ENCODE measurements at places on chromosomes 6 and 20. TPM values are rescaled to one million over a fixed set of nuclear protein-coding genes. Genes with fewer than 3 reads are reported as not detected.

- DNase-seq, result no peak
These were observed 2.1 kb downstream of the SGK2 start for GRCh38 chr20:43560974-43561373.

GRCh38 chr6:31049518-31049917, 39.2 kb downstream of the MUC22 start:
- no peak for DNase-seq

GRCh38 chr20:20463933-20464374, 96.0 kb downstream of the INSM1 start:
- DNase-seq, result no peak

DNA sequence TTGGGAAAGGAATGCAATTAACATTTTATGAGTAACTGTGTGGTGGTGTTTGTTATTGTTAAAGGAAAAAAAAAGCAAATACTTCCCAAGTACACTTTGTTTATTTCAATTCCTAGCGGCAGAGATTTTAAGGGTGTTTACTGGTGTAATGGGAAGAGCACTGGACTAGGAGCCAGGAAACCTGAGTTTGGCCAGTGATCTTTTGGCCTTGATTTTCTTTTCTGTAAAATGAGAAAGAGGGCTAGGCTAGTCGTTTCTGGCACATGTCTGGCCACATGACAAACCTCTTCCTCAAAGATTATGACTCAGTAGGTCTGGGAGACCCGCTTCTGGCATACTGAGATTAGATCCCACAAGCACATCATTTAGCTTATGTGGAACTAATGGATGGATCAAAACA, 428.1 kb upstream of the NOX3 start:
- no peak for DNase-seq

DNA sequence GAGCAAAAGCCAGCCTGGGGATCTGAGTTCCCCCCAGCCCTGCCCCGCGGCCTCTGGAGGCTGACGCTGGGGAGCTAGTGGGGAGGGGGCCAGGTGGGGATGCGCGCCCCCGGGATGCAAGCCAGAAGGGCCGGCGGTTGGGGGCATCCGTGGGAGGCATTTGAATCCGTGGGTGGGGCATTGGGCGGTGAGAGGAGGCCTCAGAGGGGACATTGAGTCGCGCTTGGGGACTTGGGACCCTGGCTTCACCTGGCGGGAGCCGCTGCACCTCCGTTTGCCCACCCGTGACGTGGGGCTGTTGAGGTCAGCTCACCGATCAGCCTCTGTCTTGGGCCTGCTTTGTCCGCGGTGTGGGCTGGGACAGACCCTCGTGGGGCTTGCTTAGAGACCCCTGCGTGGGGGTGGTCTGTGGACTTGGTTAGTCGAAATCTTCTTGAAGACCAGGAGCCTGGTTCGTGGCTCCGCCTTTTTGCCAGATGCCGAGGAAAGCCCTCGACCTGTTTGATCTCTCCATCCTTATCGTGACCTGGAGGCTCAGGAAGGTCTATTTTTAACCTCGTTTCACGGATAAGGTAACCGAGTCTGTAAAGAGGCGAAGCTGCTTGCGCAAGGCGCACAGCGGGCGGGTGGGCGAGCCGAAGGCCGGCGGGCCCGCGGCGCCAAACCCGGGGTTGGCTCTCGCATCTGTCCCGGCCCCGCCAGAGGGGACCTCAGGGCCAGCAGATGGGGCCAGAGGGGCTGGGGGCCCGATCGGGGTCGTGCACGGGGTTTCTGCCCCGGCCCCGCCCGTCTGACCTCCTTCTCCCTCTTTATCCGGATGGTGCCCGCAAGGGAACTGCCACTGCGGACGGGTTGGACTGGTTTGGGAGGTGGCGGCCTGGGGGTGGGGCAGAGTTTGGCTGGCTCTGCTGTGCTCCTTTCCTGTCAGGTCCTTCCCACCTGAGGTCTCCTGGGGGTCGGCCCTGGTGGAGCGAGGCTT, 8.3 kb downstream of the FAM110A start:
- no peak for DNase-seq

- no peak for DNase-seq
These were observed 16.8 kb downstream of the COX4I2 start for GRCh38 chr20:31654534-31654933.

- DNase-seq, result no peak
These were observed 855 bp downstream of the BYSL start for GRCh38 chr6:41922154-41922553.

- DNase-seq, result no peak
These were observed 51.6 kb upstream of the OGFRL1 start for GRCh38 chr6:71236926-71237434.

GRCh38 chr20:868279-868678, 34.8 kb downstream of the FAM110A start:
- DNase-seq, result no peak

DNA sequence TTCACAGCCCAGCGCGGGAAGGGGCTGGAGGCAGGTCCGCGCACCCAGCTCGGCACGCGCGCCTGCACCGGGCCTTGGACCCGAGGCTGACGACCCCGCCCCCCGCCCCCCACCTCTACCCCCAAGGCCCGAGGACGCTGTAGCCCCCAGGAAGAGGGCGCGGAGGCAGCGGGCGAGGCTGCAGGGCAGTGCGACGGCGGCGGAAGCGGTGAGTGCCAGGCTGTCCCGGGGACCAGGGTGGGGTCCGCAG, 1.2 kb downstream of the LIME1 start:
- DNase-seq, result no peak

GRCh38 chr6:149723771-149724417, 6.0 kb upstream of the LATS1 start:
- DNase-seq, result no peak

GRCh38 chr20:53176134-53176533, 204.0 kb downstream of the TSHZ2 start:
- DNase-seq, result no peak

DNA sequence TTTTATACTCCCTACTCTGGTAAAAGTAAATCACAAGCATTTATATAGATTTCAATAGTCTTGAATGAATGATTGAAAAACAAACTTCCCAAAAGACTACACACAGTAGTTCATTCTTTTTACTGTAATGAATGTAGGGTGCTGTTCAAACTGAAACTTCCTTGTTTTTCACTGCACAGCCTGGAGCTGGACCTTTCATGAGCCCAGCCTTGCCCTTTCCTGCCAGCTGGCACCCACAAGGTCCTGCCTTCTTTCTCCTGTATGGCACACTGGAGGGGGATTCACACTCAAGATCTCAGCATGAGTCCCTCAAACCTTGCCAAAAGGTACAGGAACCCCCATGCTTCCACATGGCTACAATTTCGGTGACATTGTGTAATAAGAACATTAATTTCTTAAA, 50.9 kb downstream of the COL12A1 start:
- no peak for DNase-seq

DNA sequence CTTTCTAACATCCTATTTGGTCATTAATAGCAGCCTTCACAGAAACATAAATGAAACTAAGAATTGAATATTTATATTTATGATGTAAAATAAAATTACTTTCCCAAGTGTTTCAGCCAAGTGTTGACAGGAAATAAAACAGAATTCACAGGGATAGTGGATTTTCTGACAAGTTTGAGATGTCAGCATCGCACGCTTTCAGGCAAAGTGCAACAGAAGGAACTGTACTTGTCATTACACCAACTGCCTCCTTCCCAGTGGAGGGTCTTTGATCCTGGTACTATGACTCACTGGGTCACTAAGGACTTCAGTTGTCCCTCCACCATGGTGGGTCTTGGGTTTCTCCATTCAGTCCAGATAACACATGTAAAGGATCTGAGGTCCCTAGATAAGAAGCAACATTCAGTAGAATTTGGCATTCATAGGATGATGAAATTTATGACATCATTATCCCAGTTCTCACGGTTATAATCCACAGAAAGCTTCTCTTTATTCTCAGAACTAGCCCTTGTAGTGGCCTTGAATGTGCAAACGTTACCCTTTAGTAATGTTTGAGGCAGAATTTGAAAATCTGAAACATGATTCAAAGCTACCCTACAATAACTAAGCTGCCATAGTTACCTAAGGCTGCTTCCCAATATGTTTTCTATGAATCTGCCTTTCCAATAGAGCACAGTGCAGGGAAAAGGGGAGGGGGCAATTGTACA, 3.8 kb upstream of the TNFAIP3 start:
- no peak for DNase-seq

GRCh38 chr6:132972971-132973370, 158.6 kb downstream of the RPS12 start:
- no peak for DNase-seq

DNA sequence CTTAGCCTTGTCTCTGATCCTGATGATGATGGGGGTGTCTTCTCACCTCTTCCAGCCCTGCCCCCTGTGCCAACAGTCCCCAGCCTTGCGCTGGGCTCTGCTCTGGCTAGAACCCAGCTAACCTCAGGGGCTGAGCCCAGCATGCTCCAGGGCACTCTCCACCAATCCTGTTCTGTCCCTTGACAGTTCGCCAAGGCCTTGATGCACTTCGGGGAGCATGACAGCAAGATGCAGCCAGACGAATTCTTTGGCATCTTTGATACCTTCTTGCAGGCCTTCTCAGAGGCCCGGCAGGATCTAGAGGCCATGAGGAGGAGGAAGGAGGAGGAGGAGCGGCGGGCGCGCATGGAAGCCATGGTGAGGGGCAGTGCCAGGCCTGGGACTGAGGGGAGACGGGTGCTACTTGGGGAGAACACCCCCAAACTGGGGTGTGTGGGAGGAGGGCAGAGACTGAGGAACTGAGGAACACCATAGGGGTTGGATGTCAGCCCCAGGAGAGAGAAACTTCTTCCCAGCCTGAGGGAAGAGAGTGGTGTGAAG, 33.1 kb downstream of the MOCS1 start:
- no peak for DNase-seq

GRCh38 chr6:132909742-132910141, 95.4 kb downstream of the RPS12 start:
- DNase-seq, result no peak

DNA sequence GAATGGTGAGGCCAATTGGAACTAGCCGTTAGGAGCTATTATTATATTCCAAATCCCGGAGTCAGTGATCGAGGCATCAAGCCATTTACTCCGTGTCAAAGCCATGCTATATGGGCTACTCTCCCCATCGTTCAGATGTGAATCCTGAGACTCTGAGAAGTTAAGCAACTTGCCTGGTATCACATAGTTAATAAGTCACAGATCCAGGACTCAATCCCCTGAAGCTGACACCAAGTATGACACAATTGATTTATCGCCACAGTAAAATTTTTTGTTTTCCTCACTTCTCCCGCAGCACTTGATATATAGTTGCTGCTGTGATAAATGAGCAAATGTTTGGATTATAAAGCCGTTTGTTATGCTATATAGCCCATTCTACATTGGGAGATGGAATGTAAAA, 50.8 kb upstream of the TSHZ2 start:
- DNase-seq, result no peak

GRCh38 chr6:56386717-56387116, 139.3 kb upstream of the COL21A1 start:
- no peak for DNase-seq

GRCh38 chr6:2630359-2630758, 120.4 kb downstream of the MYLK4 start:
- DNase-seq, result no peak

GRCh38 chr6:4320860-4321259, 185.5 kb upstream of the ECI2 start:
- DNase-seq, result no peak

DNA sequence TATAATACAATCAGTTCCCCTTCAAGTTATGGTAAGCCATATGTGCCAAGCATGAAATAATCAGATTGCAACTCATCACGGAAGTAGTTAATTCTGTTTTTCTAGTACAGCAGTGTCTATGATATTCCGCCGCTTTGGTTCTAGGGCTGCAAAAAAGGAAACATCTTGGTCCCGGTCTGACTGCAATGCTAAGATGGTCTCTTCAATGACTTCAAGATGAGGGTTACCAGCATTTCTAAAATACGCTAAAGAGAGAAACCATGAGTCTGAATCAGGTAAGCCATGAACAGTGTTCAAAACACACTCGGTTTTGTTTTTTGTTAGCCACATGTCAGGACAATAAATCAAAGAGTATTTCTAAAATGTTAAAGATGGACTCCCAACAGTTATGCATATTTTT, 3.2 kb upstream of the ANKRD60 start:
- no peak for DNase-seq

DNA sequence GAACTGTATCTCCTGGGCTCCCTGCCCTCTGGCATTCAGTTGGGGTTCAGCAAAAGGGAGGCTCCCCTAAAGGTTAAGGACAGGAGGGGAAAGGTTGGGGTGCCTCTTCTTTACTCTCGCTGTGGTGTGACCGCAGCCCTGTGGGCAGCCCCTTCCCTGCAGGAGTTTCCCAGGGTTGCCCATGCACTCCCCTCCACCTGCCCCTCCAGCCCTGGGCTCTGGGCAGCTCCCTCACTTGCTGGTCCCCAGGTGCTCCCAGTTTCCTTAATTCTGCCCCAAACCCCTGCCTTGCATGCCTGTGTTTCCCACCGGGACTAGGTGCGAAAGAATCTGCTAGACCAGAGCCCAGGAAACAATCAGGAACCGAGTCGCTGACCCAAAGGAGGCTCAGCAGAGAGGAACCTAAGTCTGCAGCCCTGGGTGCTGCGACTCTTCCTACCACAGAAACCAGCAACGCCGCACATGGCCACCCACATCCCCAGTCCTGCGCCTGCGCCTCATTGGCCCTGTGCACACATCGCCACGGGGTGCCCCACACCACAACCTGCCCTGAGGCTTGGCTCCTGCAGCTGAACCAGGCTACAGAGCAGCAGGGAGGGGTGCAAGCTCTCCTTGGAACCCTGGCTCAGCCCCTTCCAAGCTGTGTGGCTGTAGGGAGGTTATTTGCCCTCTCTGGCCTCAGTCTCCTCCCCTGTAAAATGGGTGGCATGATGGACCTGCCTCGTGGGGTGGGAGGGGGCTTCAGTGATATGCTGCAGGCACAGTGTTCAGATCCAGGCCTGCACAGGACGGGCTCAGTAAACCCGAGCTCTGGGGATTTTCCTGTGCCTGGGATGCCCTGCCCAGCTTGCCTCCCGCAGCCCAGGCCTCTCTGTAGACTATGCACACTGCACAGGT, 487.6 kb downstream of the PREX1 start:
- no peak for DNase-seq

GRCh38 chr6:138540468-138540867, 41.2 kb upstream of the NHSL1 start:
- no peak for DNase-seq

GRCh38 chr20:58893355-58894120, 41.0 kb downstream of the GNAS start:
- DNase-seq, result no peak

LST1 gene
- 42.6 TPM for total RNA-seq

GPLD1 gene
- total RNA-seq, result 0.40 TPM

DEFB124 gene
- total RNA-seq, result not detected

ADGB gene
- total RNA-seq, result not detected

NT5E gene
- 1.5 TPM for total RNA-seq

ATP9A gene
- 4.2 TPM for total RNA-seq

NCOA5 gene
- total RNA-seq, result 15.0 TPM

CRISP3 gene
- total RNA-seq, result not detected

PPP1R14C gene
- total RNA-seq, result not detected

SSTR4 gene
- total RNA-seq, result not detected

EPPIN gene
- total RNA-seq, result not detected

GDAP1L1 gene
- not detected for total RNA-seq

RGS17 gene
- not detected for total RNA-seq

ZKSCAN8 gene
- total RNA-seq, result 20.2 TPM

ASIP gene
- total RNA-seq, result not detected
